ENCODE measurements at places on chromosomes 4 and X.

GRCh38 chr4:154502111-154502510 is 10.5 kb upstream of the DCHS2 start:
- DNase-seq, result no peak

DNA sequence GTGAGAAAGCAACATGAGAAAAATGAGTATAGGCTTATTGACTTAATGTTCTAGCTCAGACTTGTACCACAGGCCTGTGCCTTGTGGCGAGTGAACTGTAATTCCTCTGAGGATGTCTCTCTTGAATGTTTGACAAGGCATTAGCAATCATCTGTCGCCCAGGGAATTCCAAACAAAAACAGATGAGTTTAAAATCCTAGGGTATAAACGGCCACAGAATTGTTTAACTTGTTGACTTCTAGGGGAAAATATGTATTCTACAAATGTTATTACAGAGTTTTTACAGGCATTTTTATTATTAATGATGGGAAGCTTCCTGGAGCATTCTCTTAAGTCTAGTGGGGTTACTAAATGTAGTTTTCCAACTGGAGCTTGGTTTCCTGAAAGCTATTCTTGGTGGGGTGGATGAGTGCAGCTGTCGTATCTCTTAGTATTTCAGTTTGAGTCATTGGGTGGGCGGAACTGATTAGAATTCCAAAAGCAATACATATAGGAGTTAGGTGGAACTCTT is 40.6 kb downstream of the ARHGAP10 start:
- DNase-seq, result no peak

DNA sequence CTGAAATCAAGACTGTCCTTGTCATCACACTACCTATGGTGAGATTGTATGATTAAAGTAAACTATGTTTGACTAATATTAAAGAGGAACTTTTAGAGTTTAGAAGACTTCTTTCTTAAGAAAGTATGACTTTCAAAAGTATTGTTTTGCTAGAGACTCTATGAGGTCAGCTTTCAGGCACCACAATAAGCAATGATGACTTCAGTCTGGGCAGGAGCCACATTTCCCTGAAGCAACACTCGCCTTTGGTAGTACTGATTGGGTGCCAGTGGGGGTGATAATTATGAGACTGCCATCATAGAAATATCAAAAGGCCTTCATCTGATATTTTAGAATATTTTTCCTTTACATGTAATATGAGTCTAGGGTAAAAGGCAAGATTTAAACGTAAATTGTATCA is 212.6 kb downstream of the DTHD1 start:
- no peak for DNase-seq

DNA sequence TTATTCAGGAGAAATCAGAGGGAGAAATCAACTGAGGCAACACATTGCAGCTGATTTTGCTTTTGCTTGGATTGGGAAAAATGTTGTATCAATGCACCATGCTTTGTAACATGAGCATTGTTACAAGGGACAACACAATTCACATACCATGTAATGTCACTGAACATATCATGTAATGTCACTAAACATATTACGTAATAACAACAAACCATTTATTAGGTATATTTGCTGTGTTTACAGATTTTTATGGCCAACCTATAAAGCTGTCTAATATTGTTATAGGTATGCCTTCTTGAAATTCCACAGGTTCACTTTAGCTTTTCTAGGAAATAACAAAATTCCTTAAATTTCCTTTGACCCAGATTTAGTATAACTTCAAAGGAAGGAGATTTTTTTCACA is 5.0 kb upstream of the HERC3 start:
- DNase-seq, result no peak

GRCh38 chrX:38661103-38661441 is 99.7 kb downstream of the TSPAN7 start:
- DNase-seq, result no peak

GRCh38 chr4:174119051-174119450 is 164.4 kb downstream of the FBXO8 start:
- DNase-seq, result no peak

DNA sequence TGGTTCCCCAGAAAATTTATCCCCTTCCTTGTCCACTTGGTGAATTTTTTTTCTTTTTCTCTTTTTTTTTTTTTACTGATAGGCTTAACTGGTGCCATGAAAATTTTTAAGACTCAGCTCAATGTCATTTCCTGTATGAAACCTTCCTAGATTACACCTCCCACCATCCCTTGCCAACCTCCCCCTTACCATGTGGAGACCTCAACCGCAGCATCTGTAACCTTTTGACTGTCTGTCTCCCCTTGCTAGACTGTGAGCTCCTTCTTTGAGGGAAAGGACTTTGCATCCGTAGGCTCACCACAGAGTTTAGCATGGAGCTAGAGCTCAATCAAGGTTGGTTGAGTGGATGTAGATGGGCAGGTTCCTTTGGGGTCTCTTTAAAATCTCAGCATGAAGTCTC is 5.2 kb upstream of the PGRMC1 start:
- no peak for DNase-seq
